ENCODE measurements at places on chromosomes 13 and 19.

DNA sequence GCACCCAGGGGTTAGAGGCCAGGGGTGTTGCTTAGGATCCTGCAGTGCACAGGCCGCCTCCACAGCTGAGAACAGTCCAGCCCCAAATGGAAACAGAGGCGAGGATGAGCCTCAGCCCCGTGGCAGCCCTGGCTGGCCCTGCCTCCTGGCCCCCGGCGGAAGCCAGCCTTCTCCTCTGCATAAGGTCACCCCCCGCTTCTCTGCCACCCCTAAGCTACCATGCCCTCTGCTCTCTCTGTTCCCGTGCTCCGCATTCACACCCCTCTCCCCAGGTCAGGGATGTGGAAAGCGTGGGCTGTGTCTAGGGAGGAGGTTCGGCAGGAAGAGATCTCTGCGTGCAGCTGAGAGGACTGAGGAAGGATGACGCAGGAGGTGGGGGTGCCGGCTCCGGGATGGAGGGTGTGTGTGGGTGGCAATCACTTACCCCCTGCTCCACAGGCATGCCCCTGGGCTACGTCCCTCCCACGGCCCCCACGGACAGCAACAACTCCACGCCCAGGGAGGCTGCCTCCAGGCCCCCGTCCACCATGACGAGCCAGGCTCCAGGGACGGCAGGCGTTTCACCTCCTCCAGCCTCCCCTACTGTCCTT lies 6.0 kb downstream of the SSC5D start:
- no peak for DNase-seq

DNA sequence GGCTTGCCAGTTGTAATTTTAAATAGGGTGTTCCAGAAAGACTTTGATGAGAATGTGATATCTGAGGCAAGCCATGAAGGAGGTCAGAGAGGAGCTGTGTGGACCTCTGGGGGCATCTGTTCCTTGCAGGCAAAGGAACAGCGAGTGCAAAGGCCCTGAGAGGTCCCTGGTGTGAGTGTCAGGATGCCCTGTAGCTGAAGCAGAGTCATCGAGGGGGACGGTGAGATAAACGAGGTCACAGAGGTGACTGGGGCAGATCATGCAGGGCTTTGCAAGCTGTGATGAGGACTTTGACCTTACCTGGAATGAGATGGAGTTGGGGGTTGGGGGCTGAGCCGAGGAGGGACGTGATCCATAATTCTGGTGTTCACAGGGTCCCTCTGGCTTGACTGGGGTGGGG lies 75.0 kb downstream of the RYR1 start:
- no peak for DNase-seq

- DNase-seq: no peak
Observed at GRCh38 chr13:56687131-56687530, 453.6 kb upstream of the PRR20A start.

DNA sequence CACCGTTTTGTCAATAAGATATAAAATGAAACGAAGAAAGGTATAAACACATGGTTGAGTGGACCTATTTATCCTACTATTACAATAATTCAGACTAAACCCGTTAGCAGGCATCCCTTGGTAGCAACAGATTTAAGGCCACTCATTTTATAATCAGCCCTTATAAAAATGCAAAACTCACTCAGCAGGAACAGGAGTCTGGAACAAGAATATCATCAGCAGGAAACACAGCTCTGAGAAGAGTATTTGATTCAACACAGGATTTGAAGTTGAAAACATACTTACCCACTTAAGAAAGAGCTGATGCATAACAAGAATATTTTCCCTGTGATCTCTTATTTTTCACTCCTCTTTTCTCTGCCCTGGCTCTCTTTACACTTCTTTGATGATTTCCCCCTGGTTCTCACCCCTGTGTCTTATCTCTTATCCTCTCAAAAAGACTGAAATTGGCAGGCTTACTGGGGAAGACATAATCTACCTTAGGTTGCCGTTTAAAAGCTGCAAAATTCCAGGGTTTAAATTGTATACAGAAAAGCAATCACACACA lies 1722.7 kb downstream of the SLITRK5 start:
- DNase-seq: peak; percentile 87

- no peak for DNase-seq
Observed at GRCh38 chr13:39336937-39337336, 266.1 kb downstream of the LHFPL6 start.

DNA sequence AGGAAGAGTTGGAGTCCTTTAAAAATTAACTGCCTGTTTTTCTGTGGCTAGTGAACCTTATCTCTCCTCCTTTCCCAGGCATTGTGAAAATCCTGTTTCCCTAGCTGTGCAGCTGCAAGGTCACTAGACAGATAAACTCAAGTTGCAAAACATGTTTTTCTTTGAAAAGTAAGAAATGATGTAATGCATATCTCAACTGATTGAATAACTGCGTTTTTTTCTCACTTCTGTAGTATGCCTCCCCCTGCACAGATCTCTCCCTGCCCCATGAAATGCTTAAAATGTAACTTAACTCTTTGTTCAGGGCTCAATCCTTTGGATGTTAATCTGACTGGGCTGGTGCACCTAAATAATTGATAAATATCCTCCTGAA lies 27.7 kb upstream of the CYSLTR2 start:
- DNase-seq: no peak

DNA sequence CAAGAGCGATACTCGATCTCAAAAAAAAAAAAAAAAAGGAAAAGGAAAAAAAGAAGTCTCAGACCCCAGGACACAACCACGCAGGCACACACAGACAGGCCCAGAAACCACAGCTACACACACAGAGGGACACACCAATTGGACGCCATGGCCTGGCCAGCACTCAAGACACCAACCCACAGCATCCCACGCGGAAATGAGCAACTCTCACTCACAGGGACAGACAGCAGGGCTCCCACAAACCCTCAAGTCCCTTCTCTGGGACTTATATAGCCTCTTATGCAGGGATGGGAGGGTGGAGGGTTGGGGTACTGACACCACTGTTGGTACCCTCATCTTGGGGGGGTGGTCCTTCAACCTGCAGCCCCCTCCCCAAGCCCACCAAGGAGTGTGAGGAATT lies 5.9 kb downstream of the NOTCH3 start:
- no peak for DNase-seq

GRCh38 chr19:628168-628567 lies 5.2 kb downstream of the POLRMT start:
- DNase-seq: no peak

- DNase-seq: no peak
Observed at GRCh38 chr19:53908106-53908934, 758 bp upstream of the CACNG7 start.

DNA sequence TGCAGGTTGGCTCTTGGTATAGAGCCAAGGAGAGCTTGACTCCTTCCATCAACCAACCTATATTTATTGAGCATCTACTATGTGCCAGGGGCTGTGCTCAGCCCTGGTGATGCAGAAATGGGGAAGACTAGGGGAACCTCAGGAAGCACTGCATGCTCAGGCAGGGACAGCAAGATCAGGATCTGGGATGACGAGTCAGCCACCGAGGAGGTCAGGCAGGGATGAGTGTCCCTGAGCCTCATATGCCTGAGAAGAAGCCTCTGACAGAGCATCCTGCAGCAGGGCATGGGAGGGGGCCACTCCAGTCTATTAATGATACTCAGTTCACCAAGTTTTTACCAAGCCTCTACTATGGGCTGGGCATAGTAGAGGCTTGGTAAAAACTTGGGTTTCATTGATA lies 158.1 kb downstream of the KATNAL1 start:
- no peak for DNase-seq

GRCh38 chr13:50200988-50201387 lies 185.7 kb downstream of the KCNRG start:
- no peak for DNase-seq

- peak; percentile 91 for DNase-seq
Observed at GRCh38 chr19:42191855-42192254, 25.6 kb downstream of the DEDD2 start.

DNA sequence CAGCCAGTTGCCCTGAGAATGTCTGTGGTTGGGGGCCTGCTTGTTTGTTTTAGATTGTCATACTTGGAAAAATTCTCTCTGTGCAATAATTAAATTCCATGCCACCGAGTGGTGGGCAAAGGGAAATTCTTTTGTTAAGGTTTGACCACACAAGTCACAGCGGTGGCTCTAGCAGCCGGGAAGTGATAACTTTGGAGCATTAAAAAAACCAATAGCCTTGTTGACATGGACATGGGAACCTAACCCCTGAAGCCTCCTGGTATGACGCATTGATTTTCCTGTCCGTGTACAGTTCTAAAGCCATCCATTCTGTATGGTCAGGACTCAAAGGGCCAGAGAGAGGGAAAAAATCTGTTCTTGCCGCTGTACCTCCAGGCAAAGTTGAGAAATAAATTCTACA lies 384.9 kb upstream of the ZNF507 start:
- DNase-seq: no peak

- DNase-seq: no peak
Observed at GRCh38 chr19:4368128-4368820, 24.9 kb downstream of the MPND start.

DNA sequence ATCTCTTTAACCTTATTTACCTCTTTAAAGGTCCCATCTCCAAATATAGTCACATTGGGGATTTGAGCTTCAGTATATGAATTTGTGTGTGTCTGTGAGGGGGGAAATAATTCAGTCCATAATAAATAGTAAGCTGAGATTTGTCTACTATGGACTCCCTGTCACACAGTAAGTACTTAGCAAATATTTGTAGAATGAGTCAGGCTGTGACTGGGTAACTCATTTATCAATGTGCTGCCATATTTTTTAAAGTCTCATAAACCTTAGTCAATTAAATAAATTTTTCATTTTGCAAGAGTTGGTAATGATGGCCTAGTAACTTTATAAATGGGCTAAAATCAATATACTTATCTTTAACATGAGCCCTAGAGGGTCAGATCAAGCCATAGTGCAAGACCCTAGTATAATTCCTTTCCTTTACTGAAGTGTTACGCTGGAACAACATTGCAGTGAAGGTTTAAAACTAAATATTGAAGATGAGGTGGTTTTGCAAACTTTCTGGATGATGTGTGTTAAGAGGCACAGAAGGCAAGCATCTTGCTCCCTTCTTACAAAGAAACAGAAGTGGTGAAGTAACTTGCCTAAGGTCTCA lies 305.1 kb downstream of the KCNRG start:
- DNase-seq: no peak

DNA sequence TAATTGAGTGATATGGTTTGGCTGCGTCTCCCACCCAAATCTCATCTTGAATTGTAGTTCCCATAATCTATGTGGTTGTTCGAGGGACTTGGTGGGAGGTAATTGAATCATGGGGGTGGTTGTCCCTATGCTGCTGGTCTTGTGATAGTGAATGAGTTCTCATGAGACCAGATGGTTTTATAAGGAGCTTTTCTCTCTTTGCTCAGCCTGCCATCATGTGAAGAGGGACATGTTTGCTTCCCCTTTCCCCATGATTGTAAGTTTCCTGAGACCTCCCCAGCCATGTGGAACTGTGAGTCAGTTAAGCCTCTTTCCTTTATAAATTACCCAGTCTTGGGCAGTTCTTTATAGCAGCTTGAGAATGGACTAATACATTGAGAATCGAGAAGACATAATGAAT lies 480.1 kb downstream of the GPC5 start:
- DNase-seq: no peak

DNA sequence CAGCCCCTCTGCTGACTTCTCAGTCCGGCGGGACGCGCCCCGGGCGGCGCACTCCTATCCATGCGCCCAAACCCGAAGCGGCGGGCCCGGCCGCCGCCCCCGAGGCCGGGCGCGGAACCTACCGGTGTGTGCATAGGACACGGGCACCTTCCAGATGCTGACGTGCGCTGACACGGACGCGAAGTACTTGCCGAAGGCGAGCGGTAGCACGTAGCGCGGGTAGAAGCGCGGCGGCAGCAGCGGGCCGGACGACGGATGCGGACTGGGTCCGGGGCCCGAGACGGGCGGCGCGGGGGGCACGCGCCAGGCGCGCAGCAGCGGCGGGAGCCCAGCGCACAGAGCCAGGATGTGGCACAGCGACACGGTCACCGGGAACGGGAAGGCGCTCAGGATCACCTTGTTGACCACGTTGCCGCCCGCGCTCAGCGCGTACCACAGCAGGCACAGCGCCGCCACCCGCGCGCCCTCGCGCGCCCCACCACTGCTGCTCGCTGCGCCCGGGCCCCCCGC lies 338 bp downstream of the SLC35E1 start:
- DNase-seq: peak; percentile 49

- no peak for DNase-seq
Observed at GRCh38 chr13:43475140-43475539, 311.6 kb downstream of the ENOX1 start.

DNA sequence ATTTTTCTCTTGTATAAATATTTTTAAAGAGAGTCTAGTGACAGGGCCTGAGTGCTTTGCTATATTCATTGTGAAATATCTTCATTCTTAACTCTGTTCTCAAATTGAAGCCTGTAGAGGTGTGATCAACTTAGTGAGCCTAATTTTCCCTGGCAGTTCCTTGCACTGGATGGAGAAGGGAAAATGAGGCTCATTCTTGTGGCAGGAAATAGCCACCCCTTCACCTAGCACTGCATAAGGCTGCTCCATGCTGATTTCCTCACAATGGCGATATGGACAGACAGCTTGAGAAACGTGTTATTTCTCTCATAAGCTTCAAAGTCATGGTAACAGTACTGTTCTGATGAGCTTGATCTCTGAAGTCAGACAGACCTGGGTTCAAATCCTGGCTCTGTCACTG lies 146.2 kb downstream of the AKAP11 start:
- no peak for DNase-seq

- no peak for DNase-seq
Observed at GRCh38 chr13:34410678-34411077, 531.4 kb upstream of the NBEA start.

DNA sequence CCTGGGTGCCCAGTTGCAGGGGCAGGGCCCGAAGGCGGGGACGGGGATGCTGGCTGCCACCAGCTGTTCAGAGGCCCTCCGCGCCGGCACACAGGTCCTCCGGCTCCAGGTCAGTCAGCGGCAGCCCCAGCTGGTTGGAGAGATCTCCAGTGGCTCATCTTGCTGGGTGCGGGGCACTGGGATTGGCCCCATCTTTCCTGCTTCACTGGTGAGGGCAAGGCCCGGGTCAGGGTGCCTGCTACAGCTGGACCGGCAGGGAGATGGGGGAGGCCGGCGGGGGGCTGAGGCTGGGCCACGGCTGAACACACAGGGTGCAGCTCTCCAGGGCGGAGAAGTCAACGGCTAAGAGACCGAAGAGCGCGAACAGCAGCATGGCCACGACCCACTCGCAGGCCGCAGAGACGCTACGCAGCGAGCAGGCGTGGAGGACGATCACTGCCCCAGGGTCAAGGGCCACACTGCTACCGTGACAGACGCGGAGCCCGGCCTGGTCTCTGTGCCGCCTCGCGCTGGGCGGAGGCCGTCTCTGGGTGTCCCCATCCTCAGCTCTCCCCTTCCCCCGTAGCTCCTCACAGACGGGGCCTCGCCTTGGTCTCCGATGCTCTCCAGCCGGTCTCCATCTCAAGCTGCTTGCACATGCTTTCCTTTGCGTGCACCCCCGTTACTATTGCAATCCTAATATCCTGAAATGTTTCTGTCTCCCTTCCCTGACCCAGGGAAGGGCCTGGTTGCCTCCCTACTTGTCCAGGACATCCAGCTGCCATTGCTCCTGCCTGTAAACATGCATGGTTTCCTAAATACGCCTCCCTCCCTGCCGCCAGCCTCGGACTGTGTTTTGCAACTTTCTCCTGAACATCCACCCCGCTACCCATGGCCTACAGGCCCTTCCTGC lies 12.3 kb downstream of the TMEM150B start:
- no peak for DNase-seq

- no peak for DNase-seq
Observed at GRCh38 chr13:112851107-112852038, 117.6 kb upstream of the MCF2L start.
